GM23248 (cell line): ENCODE measurements at places on chromosomes 7 and 10. TPM values are rescaled to one million over a fixed set of nuclear protein-coding genes. Genes with fewer than 3 reads are reported as not detected.

The PKD2L1 gene
- total RNA-seq: not detected in 2 replicates

The EGR2 gene
- total RNA-seq: 0.76 and 1.1 TPM in 2 replicates

The IRF5 gene
- under 0.01 and 1.6 TPM in 2 replicates for total RNA-seq

The CHAT gene
- total RNA-seq: not detected in 2 replicates

The ST7 gene
- total RNA-seq: 17.8 and 28.2 TPM in 2 replicates

The TMEM178B gene
- total RNA-seq: 0.22 and 0.25 TPM in 2 replicates

The OR13A1 gene
- not detected in 2 replicates for total RNA-seq

The TNKS2 gene
- total RNA-seq: 29.3 and 31.5 TPM in 2 replicates

The MBL2 gene
- not detected in 2 replicates for total RNA-seq

The H2BK1 gene
- total RNA-seq: not detected in 2 replicates

The MMP21 gene
- total RNA-seq: not detected in 2 replicates

The SPACDR gene
- not detected in 2 replicates for total RNA-seq

The ALOX5 gene
- not detected in 2 replicates for total RNA-seq

The CNNM1 gene
- total RNA-seq: 1.6 and 2.1 TPM in 2 replicates

The LIPJ gene
- not detected in 2 replicates for total RNA-seq

The PNLIP gene
- total RNA-seq: not detected in 2 replicates

The DNA2 gene
- total RNA-seq: 4.8 and 5.2 TPM in 2 replicates

The PTCD1 gene
- 5.2 and 13.7 TPM in 2 replicates for total RNA-seq

The GRM3 gene
- not detected in 2 replicates for total RNA-seq

The CCDC146 gene
- total RNA-seq: 0.32 and 0.89 TPM in 2 replicates

- no peak overlapping the region for H3K27ac ChIP-seq
- H3K4me1 ChIP-seq: no peaks in the 10 kb centered on the region
- H3K4me3 ChIP-seq: no peak overlapping the region
- no peaks in the 10 kb centered on the region for H3K36me3 ChIP-seq
- peaks cover 51% of the 10 kb centered on the region for H3K27me3 ChIP-seq
Observed at GRCh38 chr7:99825452-99825851, 2.4 kb upstream of the CYP3A43 start.

DNA sequence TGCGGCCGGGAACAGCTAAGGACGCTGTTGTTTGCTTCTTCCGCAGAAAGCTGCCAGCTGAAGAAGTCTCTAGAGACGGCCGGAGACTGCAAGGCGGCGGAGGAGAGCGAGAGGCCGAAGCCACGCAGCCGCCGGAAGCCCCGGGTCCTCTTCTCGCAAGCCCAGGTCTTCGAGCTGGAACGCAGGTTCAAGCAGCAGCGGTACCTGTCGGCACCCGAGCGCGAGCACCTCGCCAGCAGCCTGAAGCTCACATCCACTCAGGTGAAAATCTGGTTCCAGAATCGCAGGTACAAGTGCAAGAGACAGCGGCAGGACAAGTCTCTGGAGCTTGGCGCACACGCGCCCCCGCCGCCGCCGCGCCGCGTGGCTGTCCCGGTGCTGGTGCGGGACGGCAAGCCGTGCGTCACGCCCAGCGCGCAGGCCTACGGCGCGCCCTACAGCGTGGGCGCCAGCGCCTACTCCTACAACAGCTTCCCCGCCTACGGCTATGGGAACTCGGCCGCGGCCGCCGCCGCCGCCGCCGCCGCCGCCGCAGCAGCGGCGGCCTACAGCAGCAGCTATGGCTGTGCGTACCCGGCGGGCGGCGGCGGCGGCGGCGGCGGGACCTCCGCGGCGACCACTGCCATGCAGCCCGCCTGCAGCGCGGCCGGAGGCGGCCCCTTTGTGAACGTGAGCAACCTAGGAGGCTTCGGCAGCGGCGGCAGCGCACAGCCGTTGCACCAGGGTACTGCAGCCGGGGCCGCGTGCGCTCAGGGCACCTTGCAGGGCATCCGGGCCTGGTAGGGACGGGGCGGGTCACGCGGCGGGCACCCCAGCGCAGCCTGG is 2.4 kb downstream of the NKX2-3 start:
- no peaks in the 10 kb centered on the region for H3K4me1 ChIP-seq
- peak overlapping the region; percentile 16; the same call in 1 of the 2 replicates for H3K4me3 ChIP-seq
- DNase-seq: peak; percentile 51
- peaks cover 94% of the 10 kb centered on the region for H3K27me3 ChIP-seq
- no peak overlapping the region for H3K27ac ChIP-seq

DNA sequence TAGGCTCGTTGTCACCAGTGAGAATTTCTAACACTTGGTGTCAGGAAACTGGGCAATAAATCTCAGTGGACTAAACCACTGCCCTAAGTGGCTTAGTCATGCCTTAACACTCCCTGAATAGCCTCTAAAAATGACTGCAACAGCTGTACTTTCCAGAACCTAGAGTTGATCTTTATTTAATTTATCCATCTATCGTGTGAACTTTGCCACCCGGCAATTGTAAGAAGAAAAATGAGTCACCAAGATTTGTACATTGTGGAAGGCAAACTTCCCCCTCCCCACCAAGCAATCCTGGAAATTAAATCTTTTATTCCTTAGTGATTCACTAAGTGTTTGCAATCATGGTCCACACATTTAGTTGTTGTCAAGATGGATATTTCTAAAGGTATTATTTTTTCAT is 47.1 kb downstream of the NXPH1 start:
- no peak overlapping the region for H3K27ac ChIP-seq
- no peaks in the 10 kb centered on the region for H3K27me3 ChIP-seq
- no peaks in the 10 kb centered on the region for H3K4me1 ChIP-seq
- H3K36me3 ChIP-seq: no peaks in the 10 kb centered on the region

- no peaks in the 10 kb centered on the region for H3K4me1 ChIP-seq
- no peak overlapping the region for H3K27ac ChIP-seq
- no peak overlapping the region for H3K4me3 ChIP-seq
- DNase-seq: no peak
Observed at GRCh38 chr7:78746301-78746700, 707.2 kb downstream of the MAGI2 start.

GRCh38 chr7:922334-923107 is 32.0 kb downstream of the ADAP1 start:
- H3K27ac ChIP-seq: no peak overlapping the region
- no peaks in the 10 kb centered on the region for H3K27me3 ChIP-seq
- H3K4me3 ChIP-seq: no peak overlapping the region
- DNase-seq: no peak
- H3K4me1 ChIP-seq: 0 out of 2 replicates have a peak, but pooled peaks cover 3% of the 10 kb centered on the region

DNA sequence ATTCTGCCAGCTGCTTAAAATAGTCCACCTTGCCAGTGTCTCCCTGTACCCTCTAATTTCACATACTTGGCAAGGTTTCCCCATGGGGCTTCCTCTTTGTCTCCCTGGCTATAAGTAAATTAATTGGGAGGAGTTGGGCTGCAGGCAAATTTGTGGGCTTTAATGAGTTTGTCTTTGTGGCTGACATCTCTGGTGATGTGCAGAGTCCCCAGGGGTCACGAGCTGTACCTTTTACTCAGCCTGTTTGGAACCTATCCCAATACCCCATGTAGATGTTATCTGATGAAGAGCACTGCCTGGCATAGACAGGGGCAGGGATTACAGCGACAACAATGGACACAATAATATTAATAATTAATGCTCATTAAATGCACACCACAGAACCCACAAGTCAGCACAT is 132.5 kb downstream of the SLIT1 start:
- peaks cover 15% of the 10 kb centered on the region for H3K27me3 ChIP-seq
- no peaks in the 10 kb centered on the region for H3K4me1 ChIP-seq
- H3K4me3 ChIP-seq: no peak overlapping the region
- no peak overlapping the region for H3K27ac ChIP-seq
- DNase-seq: no peak

DNA sequence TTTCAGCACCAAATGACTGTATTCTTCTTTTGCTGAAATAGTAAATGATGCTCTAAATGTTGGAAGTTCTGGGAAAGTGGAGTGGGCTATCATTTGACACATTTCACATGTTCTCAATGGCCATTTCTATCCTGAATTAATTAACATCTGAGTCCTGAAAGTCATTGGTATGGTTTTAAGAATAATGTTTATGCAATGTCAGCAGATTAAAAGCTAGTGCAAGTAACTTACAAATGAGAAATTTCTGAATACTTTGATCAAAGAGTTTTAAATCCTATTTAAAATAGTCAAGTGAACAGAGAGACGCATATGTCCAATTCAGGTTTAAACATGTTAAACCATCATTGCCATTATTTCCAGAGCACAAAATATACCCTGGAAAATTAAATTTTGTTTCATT is 508.1 kb downstream of the PHTF2 start:
- H3K27ac ChIP-seq: no peak overlapping the region
- no peak for DNase-seq
- no peak overlapping the region for H3K4me3 ChIP-seq
- no peaks in the 10 kb centered on the region for H3K36me3 ChIP-seq

DNA sequence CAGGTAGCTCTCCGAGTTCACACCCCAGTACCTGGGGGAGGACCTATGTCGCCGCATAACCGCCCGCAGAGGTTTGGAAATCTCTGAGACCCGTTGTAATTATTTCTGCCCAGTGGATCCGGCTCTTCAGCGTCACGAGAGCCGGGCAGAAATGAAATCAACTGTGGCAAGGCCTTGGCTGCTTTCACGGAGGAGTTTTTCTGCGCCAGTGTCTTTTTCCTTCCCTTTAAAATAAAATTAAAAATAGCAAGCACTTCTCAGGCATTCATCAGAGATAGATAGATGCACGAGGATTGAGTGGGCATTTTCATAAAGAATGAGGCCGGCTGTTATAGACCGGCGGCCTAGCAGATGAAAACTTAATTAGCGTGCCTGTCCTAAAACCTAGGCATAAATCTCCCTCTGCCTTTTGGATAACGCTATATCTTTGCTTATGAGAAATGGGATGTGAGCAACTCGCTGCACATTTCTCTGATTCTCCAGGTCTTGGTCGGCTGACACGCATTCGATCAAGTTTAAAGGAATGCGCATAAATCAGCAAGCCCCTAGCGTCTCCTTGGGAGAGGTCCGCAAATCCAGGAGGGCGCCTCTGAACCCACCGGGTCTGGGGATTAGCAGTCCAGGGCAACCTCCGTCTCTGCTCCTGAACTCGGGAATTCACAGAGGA is 6.4 kb downstream of the HOXA13 start:
- DNase-seq: no peak
- peak overlapping the region; percentile 74 for H3K4me3 ChIP-seq
- no peak overlapping the region for H3K27ac ChIP-seq
- no peaks in the 10 kb centered on the region for H3K4me1 ChIP-seq

DNA sequence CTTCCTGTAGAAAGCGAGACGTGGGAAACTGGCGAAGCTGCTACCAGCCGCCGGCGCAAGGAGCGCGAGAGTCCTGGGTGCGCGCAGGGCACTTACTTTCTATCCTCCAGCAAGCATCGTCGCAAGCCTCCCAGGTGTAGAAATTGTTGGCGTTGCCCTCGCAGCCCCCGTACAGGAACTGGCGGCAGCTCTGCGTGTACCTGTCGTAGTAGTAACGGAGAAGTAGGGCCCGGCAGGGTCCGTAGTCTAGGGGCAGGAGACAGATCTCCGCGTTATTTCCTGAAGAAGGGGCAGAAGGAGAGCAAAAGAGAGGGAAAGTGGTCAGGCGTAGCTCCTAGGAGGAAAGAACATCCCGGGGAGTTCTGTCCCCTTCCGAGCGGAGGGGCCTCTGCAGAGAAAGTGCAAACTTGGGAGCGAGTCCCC is 501 bp downstream of the TFPI2 start:
- H3K27me3 ChIP-seq: no peaks in the 10 kb centered on the region
- H3K27ac ChIP-seq: peak overlapping the region; percentile 67
- DNase-seq: peak; percentile 85

- DNase-seq: no peak
- H3K36me3 ChIP-seq: no peaks in the 10 kb centered on the region
- no peak overlapping the region for H3K4me3 ChIP-seq
- no peak overlapping the region for H3K27ac ChIP-seq
- H3K4me1 ChIP-seq: no peaks in the 10 kb centered on the region
Observed at GRCh38 chr7:71591876-71592275, 459.9 kb downstream of the GALNT17 start.

- H3K27ac ChIP-seq: no peak overlapping the region
- peak; percentile 57 for DNase-seq
- H3K36me3 ChIP-seq: no peaks in the 10 kb centered on the region
- no peaks in the 10 kb centered on the region for H3K27me3 ChIP-seq
- H3K4me1 ChIP-seq: no peaks in the 10 kb centered on the region
Observed at GRCh38 chr7:105429746-105430612, 41.3 kb upstream of the SRPK2 start.

GRCh38 chr10:26524161-26524896 is 86.2 kb downstream of the APBB1IP start:
- H3K36me3 ChIP-seq: peaks cover 28% of the 10 kb centered on the region
- H3K4me1 ChIP-seq: no peaks in the 10 kb centered on the region
- no peak overlapping the region for H3K27ac ChIP-seq
- DNase-seq: peak; percentile 3
- H3K4me3 ChIP-seq: no peak overlapping the region

DNA sequence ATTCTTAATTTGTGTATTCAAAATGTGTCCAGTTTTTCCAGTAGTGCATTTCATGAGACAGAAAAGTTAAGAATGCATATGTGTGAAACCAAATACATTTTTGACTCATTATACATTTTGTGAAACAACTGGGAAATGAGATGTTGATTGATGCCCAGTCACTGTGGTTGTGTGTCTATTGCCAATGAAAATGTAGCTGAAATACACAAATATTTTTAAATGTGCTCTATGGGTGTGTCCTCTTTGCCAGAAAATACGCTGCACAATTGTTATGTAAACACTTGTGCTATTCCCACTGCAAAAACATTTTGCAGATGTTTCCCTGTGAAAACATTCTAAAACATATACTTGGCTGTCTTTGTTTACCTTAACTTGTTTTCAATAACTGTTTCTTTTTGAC is 395.2 kb downstream of the TFEC start:
- peaks cover 18% of the 10 kb centered on the region for H3K4me1 ChIP-seq
- no peaks in the 10 kb centered on the region for H3K36me3 ChIP-seq
- no peak overlapping the region for H3K4me3 ChIP-seq
- H3K27ac ChIP-seq: no peak overlapping the region

- no peak overlapping the region for H3K27ac ChIP-seq
- H3K36me3 ChIP-seq: no peaks in the 10 kb centered on the region
- H3K27me3 ChIP-seq: peaks cover 12% of the 10 kb centered on the region
- H3K4me1 ChIP-seq: no peaks in the 10 kb centered on the region; the same call in 1 of the 2 replicates
Observed at GRCh38 chr7:38309555-38309954, 36.1 kb upstream of the TARP start.

- H3K4me3 ChIP-seq: no peak overlapping the region
- no peaks in the 10 kb centered on the region for H3K4me1 ChIP-seq
- DNase-seq: no peak
- no peak overlapping the region for H3K27ac ChIP-seq
Observed at GRCh38 chr10:86256690-86257315, 109.8 kb downstream of the GRID1 start.

- 0 out of 2 replicates have a peak, but pooled peaks cover 6% of the 10 kb centered on the region for H3K27me3 ChIP-seq
- peak within 1 kb of the TSS; percentile 1; the same call in 1 of the 2 replicates for H3K27ac ChIP-seq
- peak within 1 kb of the TSS; percentile 67 for H3K4me3 ChIP-seq
- peak; percentile 67 for DNase-seq
Observed at GRCh38 chr7:98400542-98401340, at the start of gene BAIAP2L1. TSS of gene BAIAP2L1 (minus strand) at chr7:98401090. CDS start at chr7:98400852, 238 bp downstream.

GRCh38 chr7:66157060-66157459 is 42.4 kb downstream of the CRCP start:
- peaks cover 53% of the 10 kb centered on the region for H3K36me3 ChIP-seq
- H3K27ac ChIP-seq: no peak overlapping the region
- peaks cover 12% of the 10 kb centered on the region for H3K4me1 ChIP-seq
- H3K27me3 ChIP-seq: no peaks in the 10 kb centered on the region
- DNase-seq: no peak
- H3K4me3 ChIP-seq: no peak overlapping the region
